ENCODE measurements at places on chromosomes 12 and 14.

- DNase-seq: no peak
Measured at GRCh38 chr12:82097438-82097837, 260.7 kb downstream of the CCDC59 start.

DNA sequence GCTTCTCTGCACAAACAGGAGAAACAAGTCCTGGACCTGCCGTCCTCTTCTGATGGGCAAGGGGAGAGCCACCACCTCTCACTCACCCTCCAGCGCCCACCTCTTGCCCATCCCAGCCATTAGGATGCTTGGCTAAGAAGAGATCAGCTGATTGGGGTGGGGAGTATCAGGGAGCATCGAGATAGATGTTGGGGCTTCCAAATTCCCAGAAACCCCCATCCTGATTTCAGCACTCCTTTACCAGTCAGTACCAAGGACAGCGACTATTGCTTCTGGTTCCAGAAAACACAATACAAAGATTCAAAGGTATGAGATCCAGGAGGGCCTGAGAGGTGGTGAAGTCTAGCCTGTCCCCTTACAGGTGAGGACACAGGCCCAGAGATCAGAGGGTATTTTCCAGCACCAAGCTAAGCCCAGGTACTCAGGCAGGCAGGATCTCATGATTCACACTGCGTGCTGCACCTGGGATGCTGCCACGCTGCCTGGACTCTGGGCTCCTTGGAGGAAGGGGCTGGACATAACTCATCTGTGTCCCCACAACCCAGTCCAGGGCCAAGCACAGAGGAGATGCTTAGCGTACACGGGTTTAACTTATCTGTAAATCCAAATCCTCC lies 76.6 kb downstream of the TUNAR start:
- DNase-seq: no peak

DNA sequence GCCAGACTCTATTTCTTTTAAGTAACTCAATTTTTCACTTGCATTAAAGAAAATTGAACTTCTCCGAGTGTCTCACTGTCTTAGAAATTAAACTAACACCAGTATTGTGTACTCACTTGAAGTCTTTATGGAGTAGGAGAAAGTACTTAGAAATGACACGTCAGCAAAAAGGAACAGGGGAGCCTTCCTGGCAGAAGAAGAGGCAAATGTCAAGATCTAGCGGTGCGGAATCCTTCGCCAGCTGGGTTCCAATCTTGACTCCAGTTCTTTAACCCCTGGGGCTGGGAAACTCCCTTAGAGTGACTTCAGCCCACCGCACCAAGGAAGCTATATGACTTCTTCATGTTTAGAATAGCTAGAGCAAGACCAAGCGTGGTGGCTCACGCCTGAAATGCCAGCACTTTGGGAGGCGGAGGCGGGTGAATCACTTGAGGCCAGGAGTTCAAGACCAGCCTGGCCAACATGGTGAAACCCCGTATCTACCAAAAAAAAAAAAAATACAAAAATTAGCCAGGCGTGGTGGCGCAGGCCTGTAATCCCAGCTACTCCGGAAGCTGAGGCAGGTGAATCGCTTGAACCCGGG lies 34.4 kb downstream of the WBP11 start:
- DNase-seq: no peak

DNA sequence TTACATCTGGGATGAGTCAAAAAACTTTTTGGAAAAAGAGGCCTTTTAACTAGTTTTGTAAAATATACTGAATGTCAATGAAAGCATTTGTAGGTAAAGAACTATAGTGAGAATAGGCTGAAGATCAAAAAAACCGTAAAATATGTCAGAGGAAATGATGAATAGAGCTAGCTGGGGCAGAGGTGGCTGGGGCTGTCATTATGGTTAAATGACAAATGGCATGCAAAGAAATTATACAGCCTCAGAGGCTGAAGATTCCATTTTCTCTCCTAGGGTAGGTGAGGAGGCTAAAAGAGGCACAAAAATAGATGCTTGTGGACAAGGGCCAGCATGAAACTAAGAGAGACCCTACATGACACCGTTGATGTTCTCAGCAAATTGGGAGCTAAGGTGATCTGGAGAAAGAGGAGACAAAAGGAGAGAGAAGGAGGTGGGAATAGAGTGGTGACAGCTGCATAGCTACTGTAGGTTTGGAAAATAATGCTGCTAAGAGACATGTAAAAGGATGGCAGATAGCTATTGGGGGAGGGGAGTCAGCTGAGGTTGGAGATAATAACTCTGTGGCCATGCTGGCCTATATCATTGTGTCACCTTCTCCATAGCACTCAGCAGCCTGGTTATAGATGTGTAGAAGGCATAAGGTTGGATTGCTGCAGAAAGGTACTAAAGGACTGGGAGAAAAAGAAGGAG lies 63.8 kb downstream of the ABCC9 start:
- DNase-seq: no peak

DNA sequence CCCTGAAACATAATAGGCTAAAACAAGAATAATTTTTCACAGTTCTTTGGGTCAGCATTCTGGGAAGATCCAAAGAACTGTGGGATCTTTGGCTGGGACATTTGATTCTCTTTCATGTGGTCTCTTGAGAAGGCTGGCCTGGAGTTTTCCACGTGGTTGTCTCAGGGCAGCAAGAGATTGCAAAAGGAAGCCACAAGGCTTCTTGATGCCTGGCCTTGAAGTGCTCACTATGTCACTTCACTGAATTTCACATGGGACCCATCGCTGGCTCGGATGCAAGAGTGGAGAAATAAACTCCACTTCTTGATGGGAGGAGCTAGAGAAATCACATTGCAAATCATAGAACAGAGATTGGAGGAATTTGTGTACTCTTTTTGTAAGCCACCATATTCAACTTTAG lies 343.4 kb downstream of the MED13L start:
- DNase-seq: no peak

GRCh38 chr12:3152011-3152511 lies 74.9 kb downstream of the TSPAN9 start:
- DNase-seq: no peak

- no peak for DNase-seq
Measured at GRCh38 chr14:54098536-54098935, 141.9 kb upstream of the BMP4 start.

DNA sequence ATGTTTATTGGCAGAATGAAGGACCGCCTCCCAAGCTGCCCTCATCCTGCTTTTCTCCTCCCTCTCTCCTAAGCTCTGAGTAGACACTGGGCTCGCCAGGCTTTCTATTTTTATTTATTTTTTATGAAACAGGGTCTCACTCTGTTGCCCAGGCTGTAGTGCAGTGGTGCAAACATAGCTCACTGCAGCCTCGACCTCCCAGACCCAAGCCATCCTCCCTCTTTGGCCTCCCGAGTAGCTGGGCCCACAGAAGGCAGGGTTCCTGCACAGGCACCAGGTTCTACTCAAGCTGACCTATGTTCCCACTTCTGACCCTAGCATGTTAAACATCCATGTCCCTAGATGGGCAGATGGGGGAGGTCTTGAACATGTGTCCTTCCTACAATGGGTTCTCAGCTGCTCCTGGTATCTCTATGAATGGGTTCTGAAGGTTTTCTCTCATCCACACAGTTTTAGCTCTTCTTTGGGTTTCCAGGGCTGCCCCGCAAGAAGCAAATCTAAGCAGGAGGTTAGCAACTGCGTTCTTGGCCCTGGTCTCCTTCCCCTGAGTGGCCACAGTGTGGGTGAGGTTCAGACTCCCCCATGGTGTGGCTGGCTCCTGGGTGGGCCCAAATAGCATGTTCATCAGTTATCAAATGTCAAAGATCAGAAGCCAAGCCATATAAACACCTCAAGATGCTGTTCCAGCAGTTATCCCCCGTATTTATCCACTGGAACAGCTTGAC lies 167.3 kb downstream of the ZFP36L1 start:
- DNase-seq: no peak

DNA sequence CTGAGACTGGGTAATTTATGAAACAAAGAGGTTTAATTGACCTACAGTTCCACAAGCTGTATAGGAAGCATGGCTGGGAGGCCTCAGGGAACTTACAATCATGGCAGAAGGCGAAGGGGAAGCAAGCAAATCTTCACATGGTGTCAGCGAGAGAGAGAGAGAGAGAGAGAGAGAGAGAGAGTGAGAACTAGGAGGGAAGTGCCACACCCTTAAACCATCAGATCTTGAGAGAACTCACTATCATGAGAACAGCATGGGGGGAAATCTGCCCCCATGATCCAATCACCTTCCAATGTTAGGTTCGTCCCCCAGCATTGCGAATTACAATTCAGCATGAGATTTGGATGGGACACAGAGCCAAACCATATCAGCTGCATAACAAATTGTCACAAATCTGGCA lies 96.7 kb downstream of the CHST11 start:
- no peak for DNase-seq

DNA sequence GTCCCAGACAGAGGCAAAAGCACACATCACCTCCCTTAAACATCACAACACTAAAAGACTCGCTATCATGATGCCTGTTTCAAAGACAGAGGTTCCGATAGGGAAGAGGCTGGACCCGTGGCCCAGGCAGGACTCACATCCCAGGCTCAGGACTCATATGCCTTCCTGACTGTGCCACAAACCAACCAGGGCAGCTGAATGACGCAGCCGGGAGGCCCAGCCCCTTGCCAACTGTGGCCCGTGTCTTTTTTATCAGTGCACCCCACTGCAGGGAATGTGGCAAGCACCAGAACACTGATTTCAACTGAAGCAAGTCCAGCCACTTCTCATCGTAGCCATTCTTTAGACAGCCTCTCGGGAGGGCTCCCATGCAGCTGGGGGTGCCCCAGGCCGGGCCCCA lies 132.3 kb downstream of the KSR2 start:
- no peak for DNase-seq

- no peak for DNase-seq
Measured at GRCh38 chr12:69066492-69067373, 133.8 kb upstream of the CPM start.

- DNase-seq: no peak
Measured at GRCh38 chr14:97523936-97524335, 726.8 kb downstream of the VRK1 start.

- DNase-seq: no peak
Measured at GRCh38 chr12:102232446-102232845, 34.8 kb upstream of the PMCH start.

GRCh38 chr14:88522393-88522792 lies 32.4 kb downstream of the PTPN21 start:
- no peak for DNase-seq

- no peak for DNase-seq
Measured at GRCh38 chr14:62470935-62471334, 574.3 kb downstream of the KCNH5 start.

DNA sequence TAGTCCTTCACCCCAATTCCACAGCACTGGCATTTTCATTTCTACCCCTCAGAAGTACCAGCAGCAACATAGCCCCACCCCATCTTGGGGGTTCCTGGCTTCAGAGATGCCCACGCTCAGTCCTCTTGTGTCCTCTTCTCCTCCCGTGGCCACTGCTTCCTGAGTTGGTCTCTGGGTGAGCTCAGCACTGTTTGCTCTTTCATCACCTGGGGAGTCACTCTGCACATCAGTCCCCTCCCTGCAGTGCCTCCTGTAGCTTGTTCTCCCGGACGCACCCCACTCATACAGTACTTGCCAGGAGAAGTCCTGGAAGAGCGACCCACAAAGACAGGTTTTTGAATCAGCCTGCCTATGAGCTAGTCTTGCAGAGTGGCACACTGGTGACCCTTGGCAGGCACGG lies 63.8 kb downstream of the GSC start:
- DNase-seq: no peak

DNA sequence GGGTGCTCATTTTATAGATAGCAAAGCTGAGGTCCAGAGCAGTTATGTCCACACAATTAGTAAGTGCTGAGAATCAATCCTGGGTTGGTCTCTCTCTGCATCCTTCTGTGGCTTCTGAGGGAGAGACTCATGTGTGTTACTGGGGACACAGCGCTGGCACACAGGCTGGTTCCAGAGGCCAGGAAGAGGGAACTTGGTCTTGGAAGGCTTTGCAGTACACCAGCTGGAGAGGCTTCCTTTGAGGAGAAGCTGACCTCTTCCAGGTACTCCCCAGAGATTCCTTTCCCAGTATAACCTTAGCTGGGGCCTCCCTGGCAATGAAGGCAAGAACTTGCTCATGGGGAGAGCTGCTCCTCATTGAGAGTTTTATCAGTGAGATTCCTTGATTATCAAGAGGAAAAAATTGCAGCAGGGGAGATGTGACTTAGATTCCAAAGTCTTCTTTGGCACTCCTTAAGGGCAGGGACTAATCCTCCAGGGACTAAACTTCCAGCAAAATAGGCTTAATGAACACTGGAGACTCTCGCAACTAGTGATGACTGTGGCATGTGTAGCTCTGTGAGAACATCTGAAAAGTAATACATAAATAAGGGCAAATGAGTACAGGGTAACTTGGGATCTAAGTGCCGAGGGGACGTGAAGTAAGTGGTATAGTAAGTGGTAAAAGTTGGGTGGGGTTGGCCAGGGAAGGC lies 13.9 kb upstream of the KRT80 start:
- DNase-seq: no peak

DNA sequence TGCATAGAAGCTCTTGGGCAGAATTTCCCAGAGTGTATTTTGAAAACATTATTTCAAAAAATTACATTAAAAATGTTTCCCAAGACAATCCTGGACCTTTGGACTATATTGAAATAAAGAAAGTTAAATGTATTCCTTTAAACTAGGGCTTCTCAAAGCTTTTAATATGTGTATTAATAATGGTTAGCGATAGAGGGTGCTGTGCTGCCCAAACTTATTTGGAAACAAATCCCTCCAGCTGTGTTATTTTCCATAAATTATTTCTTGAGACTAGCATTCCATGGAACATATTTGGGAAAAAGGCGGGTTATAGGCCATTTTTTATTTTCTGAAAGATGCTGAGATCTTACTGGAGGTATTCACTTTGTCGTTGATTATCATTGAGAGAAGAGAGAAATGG lies 397.8 kb upstream of the MIS18BP1 start:
- no peak for DNase-seq

- DNase-seq: no peak
Measured at GRCh38 chr14:101956179-101956885, 8.0 kb upstream of the DYNC1H1 start.

- DNase-seq: no peak
Measured at GRCh38 chr12:128318341-128318740, 51.4 kb downstream of the TMEM132C start.

GRCh38 chr14:82905762-82906161 lies 1372.1 kb upstream of the SEL1L start:
- DNase-seq: no peak

DNA sequence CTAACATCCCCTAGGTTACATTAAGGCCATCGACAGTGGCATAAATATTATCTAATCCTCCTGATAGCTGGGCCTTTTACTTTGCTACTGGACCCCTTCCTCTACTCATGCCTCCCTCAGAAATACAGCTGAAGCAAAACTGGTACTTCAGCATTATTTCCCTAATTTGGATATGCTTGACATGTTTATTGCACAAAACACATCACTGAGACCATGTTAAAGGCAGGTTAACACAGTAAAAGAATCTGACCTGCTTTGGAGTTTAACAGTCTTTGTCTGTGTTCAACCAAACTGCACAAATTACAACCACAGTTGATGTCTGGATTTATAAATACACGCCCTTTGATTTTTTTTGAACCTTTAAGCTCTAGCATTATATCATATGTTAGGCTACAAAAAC lies 156.6 kb downstream of the FOXA1 start:
- no peak for DNase-seq

DNA sequence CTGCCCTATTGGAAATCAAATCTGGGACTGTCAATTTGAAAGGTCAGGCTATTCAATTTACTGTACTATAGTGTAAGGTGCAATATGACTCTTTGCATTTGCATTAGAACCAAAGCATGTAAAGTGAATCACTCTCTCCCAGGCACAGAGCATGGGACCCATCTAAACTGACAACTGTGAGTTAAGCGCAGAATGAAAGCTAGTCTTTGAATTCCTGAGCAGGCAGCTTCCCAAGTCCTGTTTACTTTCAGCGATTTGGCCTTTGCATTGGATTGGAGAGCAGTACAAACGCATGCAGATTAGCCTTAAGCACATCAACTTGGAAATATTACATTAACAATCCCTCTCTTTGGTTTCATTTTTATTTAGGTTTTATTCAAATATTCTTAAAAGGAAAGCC lies 74.6 kb downstream of the RERG start:
- DNase-seq: no peak

Data from stimulated activated CD4-positive, alpha-beta T cell treated with anti-CD3 and anti-CD28 coated beads, Interleukin-15, amount 100 ng/mL, for 1 hour (primary cell).